GM23248 (cell line): ENCODE measurements at places on chromosomes 3 and 15. TPM values are rescaled to one million over a fixed set of nuclear protein-coding genes. Genes with fewer than 3 reads are reported as not detected.
A peak's percentile ranks its signal among the peaks of the same experiment; 100 is the strongest.

GRCh38 chr3:57637391-57637790 lies 40.2 kb upstream of the ARF4 start:
- no peaks in the 10 kb centered on the region for H3K27me3 ChIP-seq
- H3K36me3 ChIP-seq, result peaks cover 62% of the 10 kb centered on the region
- no peak for DNase-seq
- H3K4me1 ChIP-seq, result no peaks in the 10 kb centered on the region

DNA sequence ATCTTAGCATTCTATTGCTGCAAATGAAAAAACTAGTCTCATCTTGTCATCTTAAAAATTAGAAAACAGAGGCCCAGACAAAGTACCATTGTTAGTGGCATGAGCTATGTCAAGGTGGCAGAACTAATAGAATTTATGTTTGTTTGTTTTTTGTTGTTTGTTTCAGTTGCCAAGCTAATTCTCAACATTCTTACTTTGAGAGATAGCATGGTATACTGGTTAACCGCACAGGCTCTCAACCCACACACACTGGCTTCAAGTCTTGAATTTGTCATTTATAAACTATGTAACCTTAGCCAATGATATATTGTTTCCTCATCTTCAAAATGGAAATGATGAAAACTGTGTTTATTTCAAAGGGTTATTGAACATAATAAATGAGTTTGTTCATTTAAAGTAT lies 367.6 kb upstream of the PLSCR5 start:
- peak overlapping the region; percentile 80 for H3K27ac ChIP-seq
- no peaks in the 10 kb centered on the region for H3K27me3 ChIP-seq
- no peak overlapping the region for H3K4me3 ChIP-seq
- DNase-seq, result peak; percentile 79

The DPPA4 gene
- total RNA-seq, result not detected in 2 replicates

GRCh38 chr3:81554388-81554787 lies 207.1 kb downstream of the GBE1 start:
- DNase-seq, result peak; percentile 47
- H3K27me3 ChIP-seq, result no peaks in the 10 kb centered on the region
- no peak overlapping the region for H3K4me3 ChIP-seq
- H3K27ac ChIP-seq, result no peak overlapping the region
- H3K36me3 ChIP-seq, result 0 out of 2 replicates have a peak, but pooled peaks cover 4% of the 10 kb centered on the region
- peaks cover 29% of the 10 kb centered on the region for H3K4me1 ChIP-seq

DNA sequence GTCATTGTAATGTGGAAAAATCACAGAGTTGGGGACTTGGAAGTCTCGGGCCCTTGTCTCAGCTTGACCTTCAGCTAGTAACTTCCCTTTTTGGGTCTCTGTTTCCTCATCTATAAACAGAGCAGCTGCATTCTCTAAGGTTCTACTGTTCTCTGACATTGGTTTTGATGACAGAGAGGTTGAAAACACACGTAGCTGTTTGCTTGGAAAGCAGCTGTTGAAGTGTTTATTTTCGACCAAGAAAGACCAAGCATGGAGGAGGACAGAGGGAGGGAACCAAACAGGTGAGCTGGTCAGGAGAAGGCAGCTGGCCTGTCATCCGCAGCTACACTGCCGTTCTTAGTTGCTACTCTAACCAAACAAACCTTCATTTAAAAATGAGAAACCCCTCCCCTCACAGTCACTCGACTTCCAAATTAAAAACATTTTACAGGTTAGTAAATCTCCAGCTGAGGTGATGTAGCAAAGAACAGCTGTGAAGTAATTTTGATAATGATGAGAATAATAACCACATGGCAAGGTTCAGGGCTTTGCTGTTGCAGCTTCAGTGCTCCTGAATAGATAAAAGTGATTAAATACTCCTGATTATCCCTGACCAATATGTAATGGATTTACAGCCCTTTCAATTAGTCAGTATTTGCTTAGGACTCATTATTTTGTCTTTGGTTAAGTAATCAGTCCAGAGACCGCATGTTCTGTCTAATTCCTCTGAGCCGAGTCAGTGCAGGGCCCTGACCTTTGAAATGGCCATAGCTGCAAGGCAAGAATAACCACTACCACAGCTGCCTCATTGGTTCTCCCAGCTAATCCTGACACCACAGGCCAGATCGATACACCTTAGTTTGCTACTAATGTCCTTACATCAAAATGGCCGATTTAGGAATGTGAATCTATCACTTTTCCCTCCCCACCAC lies 65.3 kb downstream of the MEIS2 start:
- no peak overlapping the region for H3K27ac ChIP-seq
- DNase-seq, result peak; percentile 42
- H3K4me1 ChIP-seq, result peaks cover 15% of the 10 kb centered on the region; the same call in 1 of the 2 replicates
- H3K4me3 ChIP-seq, result no peak overlapping the region
- no peaks in the 10 kb centered on the region for H3K27me3 ChIP-seq

The GOLGA6L10 gene
- total RNA-seq, result under 0.01 and 0.25 TPM in 2 replicates

The ARHGAP31 gene
- 14.0 and 15.3 TPM in 2 replicates for total RNA-seq

The RASGRF1 gene
- not detected in 2 replicates for total RNA-seq

GRCh38 chr3:71317749-71318457 lies 265.6 kb downstream of the FOXP1 start:
- H3K36me3 ChIP-seq, result no peaks in the 10 kb centered on the region
- H3K27ac ChIP-seq, result no peak overlapping the region
- peaks cover 15% of the 10 kb centered on the region for H3K4me1 ChIP-seq
- peak; percentile 30 for DNase-seq
- no peak overlapping the region for H3K4me3 ChIP-seq
- H3K27me3 ChIP-seq, result no peaks in the 10 kb centered on the region

The RAB6B gene
- 0.38 and 0.76 TPM in 2 replicates for total RNA-seq

The EOMES gene
- 0.11 TPM in 1 of 2 replicates, not detected in the other for total RNA-seq

GRCh38 chr15:67836955-67837354 lies 2.9 kb downstream of the RNU6-1 start:
- DNase-seq, result no peak
- H3K4me1 ChIP-seq, result no peaks in the 10 kb centered on the region

GRCh38 chr3:107421170-107421792 lies 44.0 kb downstream of the CCDC54 start:
- H3K27me3 ChIP-seq, result no peaks in the 10 kb centered on the region
- peak overlapping the region; percentile 71 for H3K4me3 ChIP-seq
- peaks cover 18% of the 10 kb centered on the region; the same call in 1 of the 2 replicates for H3K4me1 ChIP-seq
- no peak overlapping the region for H3K27ac ChIP-seq

The ANKRD63 gene
- total RNA-seq, result not detected in 2 replicates

The CATSPER2 gene
- 0.38 TPM in 1 of 2 replicates, not detected in the other for total RNA-seq

- H3K27ac ChIP-seq, result no peak overlapping the region
- peak; percentile 7 for DNase-seq
- H3K36me3 ChIP-seq, result no peaks in the 10 kb centered on the region
- no peak overlapping the region for H3K4me3 ChIP-seq
- no peaks in the 10 kb centered on the region for H3K4me1 ChIP-seq
- H3K27me3 ChIP-seq, result no peaks in the 10 kb centered on the region
These were observed 114.7 kb upstream of the SLC24A5 start for GRCh38 chr15:48006031-48006511.

The OR4F6 gene
- not detected in 2 replicates for total RNA-seq

DNA sequence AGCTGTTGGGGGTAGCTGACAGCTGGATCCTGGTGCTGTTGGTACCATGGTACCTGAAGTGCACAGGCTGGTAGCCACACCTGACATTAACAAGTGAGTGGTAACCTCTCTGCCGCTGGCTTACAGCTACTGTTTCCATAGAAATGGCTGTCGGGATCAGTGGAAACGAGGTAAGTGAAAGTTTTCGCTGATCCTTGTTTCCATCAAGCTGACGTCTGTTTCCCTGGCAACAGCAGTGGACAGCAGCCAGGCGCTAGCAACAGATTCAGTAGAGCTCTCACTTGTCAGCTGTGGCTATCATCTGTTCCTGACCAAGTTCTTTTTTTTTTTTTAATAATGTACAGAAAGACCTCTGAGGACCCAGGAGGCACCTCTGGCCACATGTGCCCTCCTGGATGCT lies 166.2 kb downstream of the CHDH start:
- DNase-seq, result no peak
- peaks cover 31% of the 10 kb centered on the region for H3K27me3 ChIP-seq
- no peaks in the 10 kb centered on the region for H3K4me1 ChIP-seq
- H3K27ac ChIP-seq, result no peak overlapping the region
- H3K36me3 ChIP-seq, result no peaks in the 10 kb centered on the region
- H3K4me3 ChIP-seq, result no peak overlapping the region

- peak overlapping the region; percentile 47 for H3K27ac ChIP-seq
- H3K27me3 ChIP-seq, result no peaks in the 10 kb centered on the region
- H3K36me3 ChIP-seq, result no peaks in the 10 kb centered on the region
- peak; percentile 42 for DNase-seq
- peaks cover 38% of the 10 kb centered on the region for H3K4me1 ChIP-seq
These were observed 173.8 kb downstream of the FNDC3B start for GRCh38 chr3:172213200-172213599.

GRCh38 chr3:197957790-197958133 lies 2.3 kb upstream of the LMLN start:
- no peak overlapping the region for H3K4me3 ChIP-seq
- no peaks in the 10 kb centered on the region for H3K27me3 ChIP-seq
- peaks cover 43% of the 10 kb centered on the region for H3K36me3 ChIP-seq
- no peak for DNase-seq

DNA sequence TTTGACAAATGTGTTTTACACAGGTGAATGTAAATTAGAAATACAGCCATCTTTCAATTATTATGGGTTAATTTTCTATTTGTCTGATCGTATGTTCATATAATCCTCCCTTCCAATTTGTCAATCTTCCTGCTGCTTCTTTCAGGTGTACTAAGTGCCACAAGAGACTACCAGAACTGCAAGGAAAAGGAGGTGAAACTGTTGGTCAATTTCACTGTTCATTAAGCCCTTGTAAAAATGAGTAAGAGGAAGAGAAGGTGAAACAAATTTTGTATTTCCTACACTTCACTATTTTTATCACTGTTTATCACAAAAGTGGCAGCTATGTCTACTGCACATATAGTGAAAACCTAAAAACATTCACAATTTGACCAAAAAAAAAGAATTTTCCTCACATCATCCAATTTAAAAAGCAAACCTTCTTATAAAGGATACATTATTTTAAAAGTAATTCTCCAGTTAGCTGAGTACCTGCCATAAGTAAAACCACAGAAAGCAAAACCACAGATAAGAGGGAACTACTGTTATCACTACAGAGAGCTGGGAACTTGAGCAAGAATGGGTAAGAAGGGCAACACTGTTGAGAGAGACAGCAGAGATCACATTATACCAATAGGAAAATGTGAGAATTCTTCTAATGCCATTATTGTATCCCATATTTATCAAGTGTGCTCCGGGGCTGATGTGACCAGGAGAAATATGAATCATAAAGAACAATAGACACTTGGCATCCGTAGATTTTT lies 163.0 kb downstream of the TBC1D5 start:
- H3K36me3 ChIP-seq, result no peaks in the 10 kb centered on the region
- no peak overlapping the region for H3K27ac ChIP-seq
- H3K4me1 ChIP-seq, result peaks cover 23% of the 10 kb centered on the region
- DNase-seq, result no peak

GRCh38 chr3:100927775-100928174 lies 65.4 kb downstream of the ABI3BP start:
- no peak overlapping the region for H3K4me3 ChIP-seq
- H3K27ac ChIP-seq, result no peak overlapping the region
- H3K27me3 ChIP-seq, result no peaks in the 10 kb centered on the region
- no peaks in the 10 kb centered on the region for H3K36me3 ChIP-seq

DNA sequence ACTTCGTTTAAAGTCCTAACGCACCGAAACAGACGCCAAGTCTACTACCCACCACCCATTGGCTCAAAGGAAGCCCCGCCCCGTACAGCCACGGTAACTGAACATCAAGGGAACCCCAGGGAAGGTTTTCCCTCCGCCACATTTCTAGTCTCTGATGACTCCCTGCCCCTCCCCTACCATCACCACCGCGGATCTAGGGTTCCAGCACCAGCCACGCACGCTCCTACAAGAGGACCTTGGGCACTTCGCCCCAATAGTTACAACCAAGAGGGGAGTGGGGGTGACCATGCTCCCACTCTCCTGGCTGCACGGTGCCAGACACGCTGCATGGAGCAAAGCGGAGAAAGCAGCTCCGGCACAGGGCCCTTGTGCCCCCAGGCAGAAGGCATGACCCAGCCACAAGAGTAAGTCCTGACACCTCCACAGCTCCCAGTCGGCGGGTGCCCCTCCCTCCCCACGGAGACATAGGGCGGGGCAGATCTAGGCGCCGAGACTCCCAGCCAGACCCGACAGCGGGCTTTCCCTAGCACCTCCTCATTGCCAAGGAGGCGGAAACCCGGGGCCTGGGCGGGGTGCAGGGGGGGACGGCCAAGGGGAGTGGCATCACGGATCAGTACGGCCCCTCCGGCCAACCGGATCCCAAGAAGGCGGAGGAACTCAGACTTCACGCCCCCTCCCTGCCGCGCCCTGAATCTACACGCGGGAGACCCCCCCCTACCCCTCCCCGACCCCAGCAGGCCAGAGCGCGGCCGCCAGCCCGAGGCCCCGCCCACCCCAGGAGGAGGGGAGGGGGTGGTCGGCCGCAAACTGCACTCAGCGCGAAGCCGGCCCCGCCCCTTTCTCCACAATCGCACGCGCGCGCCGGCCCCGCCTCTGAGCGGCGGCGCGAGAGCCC lies 936 bp downstream of the SIN3A start:
- peak overlapping the region; percentile 97 for H3K27ac ChIP-seq
- H3K4me3 ChIP-seq, result peak overlapping the region; percentile 99
- H3K27me3 ChIP-seq, result no peaks in the 10 kb centered on the region

DNA sequence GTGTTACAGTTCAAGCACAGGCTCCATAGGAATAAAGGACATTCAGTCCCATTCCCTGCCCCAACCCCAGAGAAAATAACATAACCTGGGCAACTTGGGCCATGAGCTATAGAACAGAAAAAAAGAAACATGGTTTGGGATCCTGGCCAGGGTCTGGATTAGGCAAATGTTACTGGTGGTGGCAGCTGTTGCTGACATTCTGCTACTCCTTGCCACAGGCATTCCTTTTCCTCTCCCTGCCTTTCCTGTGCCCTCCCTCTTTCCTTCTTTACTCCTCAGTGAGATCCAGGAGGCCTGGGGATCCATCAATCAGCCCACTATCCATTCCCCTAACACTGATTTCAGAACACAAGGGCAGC lies 129.1 kb downstream of the NTRK3 start:
- H3K4me1 ChIP-seq, result no peaks in the 10 kb centered on the region
- no peaks in the 10 kb centered on the region for H3K27me3 ChIP-seq
- H3K36me3 ChIP-seq, result no peaks in the 10 kb centered on the region
- no peak overlapping the region for H3K4me3 ChIP-seq

DNA sequence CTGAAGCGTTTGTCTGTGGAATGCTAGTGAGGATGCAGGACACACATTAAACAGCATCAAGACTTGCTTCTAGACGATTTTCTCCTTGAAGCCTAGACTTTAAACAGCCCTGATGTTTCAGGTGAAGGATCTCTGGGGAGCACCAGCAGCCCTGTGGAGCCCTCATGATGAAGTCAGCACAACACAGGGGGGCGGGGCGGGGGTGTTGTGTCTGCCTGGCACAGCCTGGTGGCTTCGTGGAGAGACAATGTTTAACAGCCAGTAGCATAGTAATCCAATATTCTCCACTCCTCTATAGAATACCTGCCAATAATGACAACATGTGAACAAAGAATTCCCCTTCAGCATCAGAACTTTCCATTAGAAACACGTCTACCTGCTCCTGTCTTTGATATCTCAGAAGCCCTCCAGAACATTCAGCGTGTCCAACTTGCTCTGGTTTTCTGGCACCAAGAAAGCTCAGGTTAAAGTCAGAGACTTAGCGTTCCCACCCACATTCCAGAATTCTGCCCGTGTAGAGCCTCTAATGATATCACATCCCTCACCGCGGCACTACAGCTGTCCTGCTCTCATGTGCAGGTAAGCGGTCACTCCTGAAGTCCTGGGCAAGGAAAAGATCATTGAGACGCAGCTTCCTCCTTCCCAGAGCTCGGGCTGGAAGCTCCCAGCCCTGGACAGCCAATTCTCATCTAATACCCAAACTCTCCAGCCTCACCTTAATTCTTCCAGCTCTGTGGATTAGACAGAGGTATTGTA lies 98.0 kb downstream of the ATP10A start:
- H3K36me3 ChIP-seq, result peaks cover 20% of the 10 kb centered on the region
- no peak overlapping the region for H3K4me3 ChIP-seq
- no peak for DNase-seq
- no peak overlapping the region for H3K27ac ChIP-seq
- H3K27me3 ChIP-seq, result no peaks in the 10 kb centered on the region
- no peaks in the 10 kb centered on the region; the same call in 1 of the 2 replicates for H3K4me1 ChIP-seq
